Panc1 (cell line): ENCODE measurements at places on chromosomes 1 and 21. TPM values are rescaled to one million over a fixed set of nuclear protein-coding genes. Genes with fewer than 3 reads are reported as not detected.

SPRR5 gene
- not detected for total RNA-seq

CFHR3 gene
- not detected for total RNA-seq

ATF6 gene
- total RNA-seq, result 16.4 TPM

LCE3E gene
- not detected for total RNA-seq

TOR1AIP2 gene
- 94.9 TPM for total RNA-seq
